Left renal pelvis (tissue), 4 donors: ENCODE measurements at places on chromosomes 3 and 15. TPM values are rescaled to one million over a fixed set of nuclear protein-coding genes. Genes with fewer than 3 reads are reported as not detected.

The TNNC1 gene
- 7.4 TPM for polyA plus RNA-seq

The EFCC1 gene
- 2.2 TPM for polyA plus RNA-seq

DNA sequence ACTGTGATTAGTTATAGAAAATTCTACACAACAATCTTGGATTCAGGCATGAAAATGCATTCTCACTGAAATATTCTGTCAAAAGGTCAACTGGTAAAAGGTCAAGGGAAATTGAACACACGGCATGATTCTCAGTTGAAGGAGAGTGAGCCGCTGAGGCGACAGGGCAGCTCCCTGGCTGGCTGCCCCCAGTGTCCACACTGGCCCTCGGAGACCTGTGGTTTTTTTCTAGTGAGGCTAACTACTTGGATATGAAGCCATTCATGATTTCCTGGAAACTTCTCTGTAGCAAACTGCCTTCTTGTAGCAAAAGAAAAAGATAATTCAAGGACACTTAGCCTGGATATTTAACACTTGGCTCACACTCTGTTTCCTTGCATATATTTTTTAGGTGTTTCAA, 37.2 kb downstream of the AADACL2 start:
- no peak for DNase-seq

DNA sequence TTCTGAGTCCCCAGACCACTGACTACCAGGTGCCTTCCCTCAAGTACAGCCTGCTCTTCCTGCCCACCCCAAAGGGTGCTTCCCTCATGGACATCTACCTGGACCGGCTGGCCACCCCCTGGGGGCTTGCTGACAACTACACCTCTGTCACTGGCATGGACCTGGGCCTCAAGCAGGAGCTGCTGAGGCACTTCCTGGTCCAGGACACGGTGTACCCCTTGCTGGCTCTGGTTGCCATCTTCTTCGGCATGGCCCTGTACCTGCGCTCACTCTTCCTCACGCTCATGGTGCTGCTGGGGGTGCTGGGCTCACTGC, 9.3 kb downstream of the DISP2 start:
- no peak for DNase-seq

DNA sequence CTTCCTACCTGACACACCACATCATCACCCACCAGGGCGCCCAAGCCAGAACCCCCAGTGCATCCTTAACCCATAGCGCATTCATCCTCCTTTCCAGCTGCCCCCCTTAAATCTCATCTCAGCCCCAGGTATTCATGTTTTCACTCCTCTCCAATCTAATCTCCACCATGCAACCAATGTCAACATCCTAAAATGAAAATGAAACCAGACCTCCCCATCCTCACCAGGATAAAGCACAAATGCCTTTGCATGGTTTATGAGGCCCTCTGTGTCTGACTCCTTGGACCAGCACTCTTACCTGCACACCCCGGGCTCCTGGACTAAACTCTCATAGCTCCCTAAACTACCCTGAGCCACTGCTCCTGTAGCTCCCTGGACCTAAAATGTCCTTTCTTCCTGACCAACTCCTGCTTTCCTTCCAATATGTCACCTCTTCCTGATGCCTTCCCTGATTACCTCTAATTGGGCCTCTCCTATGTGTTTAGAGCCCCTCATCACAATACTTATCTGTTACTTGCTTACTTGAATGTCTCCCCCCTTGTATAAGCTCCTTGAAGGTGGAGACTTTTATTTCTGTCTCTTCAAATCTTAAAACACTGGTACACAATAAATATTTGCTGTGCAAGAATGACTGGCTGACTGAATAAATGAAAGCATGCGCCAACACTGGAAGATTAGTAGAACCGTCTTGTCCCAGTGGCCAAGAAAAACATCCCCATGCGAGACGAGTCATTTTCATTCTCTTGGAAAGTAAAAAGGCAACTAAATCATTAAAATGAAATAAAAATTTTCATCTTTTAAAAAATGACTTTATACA, 142.5 kb downstream of the XXYLT1 start:
- no peak for DNase-seq

DNA sequence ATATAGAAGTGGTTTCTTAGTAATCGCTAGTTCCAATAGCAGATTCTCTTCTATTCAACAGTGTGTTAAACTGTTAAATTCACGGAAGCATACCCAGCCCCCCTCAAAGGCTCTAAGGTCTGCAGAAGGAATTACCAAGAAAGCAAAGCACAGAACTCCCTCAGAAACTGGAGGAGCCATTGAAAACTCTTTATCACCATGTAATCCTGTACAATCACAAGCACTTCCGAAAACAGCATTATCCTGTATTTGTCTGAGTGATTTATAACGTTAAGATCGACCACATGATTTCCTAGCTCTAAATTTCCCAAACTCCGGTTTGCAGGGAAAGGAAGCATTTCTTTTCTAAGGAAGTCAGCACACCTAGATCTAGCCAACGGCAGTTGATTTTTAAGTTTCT, 20.0 kb downstream of the MYO1E start:
- no peak for DNase-seq

DNA sequence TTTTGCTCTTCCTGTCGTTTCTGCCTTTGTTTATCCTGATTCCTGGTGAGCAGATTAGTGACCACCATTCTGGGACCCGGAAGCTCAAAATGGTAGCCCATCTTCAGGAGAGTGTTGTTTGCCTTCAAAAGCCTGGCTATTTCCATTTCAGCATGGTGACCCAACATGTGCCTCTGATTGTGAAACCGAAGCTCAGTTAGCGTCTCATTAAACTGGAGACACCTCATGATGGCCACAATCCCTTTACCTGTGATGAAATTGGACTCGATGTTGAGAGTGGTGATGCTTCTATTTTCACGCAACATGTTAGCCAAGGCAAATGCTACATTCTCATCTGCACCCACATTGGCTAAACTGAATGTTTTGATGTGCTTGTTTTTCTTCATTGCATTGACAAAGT, 3.3 kb downstream of the LMOD3 start:
- no peak for DNase-seq

- DNase-seq: no peak
Observed at GRCh38 chr3:37198996-37199395, 24.6 kb upstream of the LRRFIP2 start.

DNA sequence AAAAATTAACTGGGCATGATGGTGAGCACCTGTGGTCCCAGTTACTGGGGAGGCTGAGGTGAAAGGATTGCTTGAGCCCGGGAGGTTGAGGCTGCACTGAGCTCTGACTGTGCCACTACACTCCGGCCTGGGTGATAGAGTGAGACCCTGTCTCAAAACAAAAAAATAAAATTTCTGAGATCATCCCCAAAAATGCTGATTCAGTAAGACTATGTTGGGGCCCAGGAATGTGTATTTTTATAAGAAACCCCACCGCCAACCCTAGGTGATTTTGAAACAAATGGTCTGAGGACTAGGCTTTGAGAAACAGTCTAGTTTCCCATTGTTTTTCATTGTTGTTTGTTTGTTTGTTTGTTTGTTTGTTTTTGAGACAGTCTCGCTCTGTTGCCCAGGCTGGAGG, 4.1 kb downstream of the SLC27A2 start:
- DNase-seq: no peak

- no peak for DNase-seq
Observed at GRCh38 chr3:132241776-132242514, 75.3 kb upstream of the ACP3 start.
